ENCODE measurements at places on chromosomes 6 and 20.

GRCh38 chr20:45578231-45578630 is 853 bp downstream of the WFDC8 start:
- DNase-seq, result no peak

- DNase-seq, result peak; percentile 90
Observed at GRCh38 chr20:63847237-63848002, 13.9 kb upstream of the ABHD16B start.

DNA sequence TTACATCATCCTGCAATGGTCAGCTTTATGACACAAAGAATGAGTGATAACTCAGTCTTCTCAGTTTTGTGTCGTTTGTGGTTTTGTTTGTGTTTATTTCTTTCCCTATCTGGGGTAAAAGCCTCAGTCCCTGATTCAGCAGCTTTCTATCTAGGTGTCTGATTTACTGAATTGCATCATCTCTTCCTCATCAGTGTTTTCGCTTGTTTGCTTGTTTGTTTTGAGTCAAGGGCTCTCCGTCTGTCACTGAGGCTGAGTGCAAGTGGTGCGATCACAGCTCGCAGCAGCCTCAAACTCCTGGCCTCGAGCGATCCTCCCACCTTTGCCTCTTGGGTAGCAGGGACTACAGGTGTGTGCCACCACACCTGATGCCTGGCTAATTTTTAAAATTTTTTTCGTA is 548.9 kb downstream of the PRKN start:
- DNase-seq, result no peak

DNA sequence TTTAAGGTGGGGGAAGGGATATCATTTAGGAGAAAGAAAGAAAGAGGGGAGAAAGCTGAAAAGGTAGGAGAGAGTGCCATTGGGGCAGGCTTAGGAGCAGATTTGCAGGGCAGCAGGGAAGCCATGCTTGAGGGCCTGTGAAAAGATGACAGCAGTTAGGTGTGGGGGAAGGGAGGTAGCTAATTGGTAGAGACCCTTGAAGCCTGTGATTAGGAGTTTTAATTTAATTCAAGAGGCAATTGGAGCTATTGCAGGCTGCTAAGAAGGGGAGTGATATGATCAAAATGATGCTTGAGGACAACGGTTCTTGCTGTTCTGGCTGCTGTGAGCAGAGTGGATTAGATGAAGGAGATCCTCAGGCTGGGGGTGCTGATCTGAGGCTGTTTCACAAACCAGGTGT is 24.5 kb upstream of the SEC63 start:
- no peak for DNase-seq

GRCh38 chr6:48630511-48630910 is 519.5 kb upstream of the PTCHD4 start:
- no peak for DNase-seq

DNA sequence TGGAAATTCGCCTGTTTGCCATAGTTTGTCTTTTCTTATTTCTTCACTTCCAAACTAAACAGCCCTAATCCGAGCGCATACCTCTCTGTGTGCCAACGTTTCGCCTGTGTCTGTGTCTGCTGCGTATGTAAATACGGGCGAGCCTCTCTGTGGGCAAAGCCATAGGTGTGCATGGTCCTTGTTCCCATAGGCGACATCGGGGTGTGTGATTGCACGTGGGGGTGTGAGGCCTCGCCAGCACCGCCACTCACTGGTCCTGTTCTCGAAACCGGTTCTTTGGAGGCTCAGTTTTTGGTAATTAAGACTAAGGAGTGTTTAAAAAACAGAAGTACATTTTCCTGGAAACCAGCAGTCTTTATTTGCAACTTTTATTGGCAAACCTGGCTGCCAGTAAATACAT is 6.0 kb upstream of the FOXC1 start:
- DNase-seq, result no peak

DNA sequence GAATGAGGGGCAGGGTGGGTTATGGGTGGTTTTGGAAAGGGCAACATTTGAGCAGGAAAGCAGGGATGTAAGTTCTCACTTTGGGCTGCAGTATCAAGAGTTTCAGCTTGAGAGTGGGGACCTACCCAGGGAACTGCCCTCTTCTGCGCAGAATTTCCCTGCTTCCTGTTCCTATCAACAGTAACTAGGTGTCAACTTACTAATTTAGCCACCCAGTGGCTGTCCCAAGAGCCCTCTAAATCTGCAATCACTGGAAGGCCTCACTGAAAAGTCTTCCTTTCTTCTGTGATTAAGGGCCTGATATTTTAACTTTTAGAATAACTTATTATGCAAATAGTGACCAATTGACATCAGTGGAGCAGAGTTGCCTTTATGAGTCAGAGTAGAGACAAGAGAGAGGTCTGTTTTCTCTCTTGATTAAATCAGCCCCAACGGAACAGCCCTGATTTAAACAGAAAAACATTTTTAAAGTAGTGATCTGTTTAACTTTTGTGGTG is 118.2 kb upstream of the RIPOR2 start:
- DNase-seq, result peak; percentile 67

- no peak for DNase-seq
Observed at GRCh38 chr6:747028-747427, 54.1 kb upstream of the EXOC2 start.

DNA sequence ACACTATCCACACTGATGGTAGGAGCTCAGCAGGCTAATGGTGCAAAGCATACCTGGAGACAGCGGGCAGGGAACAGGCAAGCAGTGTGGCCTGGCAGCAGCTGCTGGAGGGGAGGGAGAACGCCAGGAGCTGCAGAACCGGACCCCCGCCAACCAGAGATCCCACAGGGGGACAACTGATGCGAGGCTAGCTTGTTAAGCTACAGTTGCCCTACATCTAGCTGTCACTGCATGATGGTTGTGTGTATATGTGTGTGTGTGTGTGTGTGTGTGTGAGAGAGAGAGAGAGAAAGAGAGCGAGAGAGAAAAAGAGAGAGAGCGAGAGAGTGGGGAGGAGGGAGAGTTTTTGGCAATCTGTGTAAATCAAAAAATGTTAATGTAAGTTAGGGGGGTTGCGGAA is 69.7 kb upstream of the NHSL1 start:
- no peak for DNase-seq

DNA sequence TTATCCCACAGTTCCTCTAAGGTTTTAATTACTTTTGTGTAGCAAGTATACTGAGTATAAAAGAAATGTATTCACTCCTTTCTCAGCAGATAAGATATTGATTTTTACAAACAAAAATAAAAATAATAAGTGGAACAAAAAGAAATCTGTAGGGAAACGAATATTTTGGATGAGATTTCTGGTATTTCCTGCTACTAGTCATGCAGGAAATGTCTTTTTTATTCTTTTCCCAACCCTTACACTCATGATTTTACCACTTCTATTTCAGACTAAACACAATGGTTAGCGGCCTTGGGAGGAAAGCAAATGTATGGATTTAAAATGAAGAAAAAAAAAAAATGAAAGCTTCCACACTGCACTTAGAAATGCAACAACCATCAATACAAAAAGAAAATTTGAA is 580.5 kb upstream of the MARCKS start:
- DNase-seq, result no peak

GRCh38 chr20:32575227-32575581 is 9.9 kb downstream of the NOL4L start:
- no peak for DNase-seq

DNA sequence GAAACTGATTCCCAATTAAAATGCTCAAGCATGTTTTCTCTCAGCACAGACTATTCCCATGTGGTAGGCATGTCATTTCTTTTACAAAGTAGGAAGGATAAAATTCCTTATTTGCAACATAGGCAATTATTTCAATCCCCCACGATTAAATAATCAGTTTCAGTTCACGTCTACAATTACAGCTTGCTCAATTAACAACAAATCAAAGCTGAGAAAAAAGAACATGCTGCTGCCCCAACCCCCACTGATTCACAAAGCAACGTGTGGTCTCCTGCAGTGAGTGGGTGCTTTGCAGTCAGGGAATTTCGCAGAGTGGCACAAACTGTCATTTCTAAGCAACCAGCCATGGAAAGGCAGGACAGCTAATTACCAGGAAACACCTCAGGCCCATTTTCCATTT is 17.0 kb downstream of the RNASET2 start:
- DNase-seq, result no peak

GRCh38 chr6:11113038-11113437 is 1.5 kb upstream of the ERVFRD-1 start:
- no peak for DNase-seq

GRCh38 chr6:5950361-5950785 is 56.4 kb downstream of the NRN1 start:
- peak; percentile 62 for DNase-seq

GRCh38 chr6:72733045-72733444 is 111.2 kb downstream of the KCNQ5 start:
- peak; percentile 36 for DNase-seq
